ENCODE measurements at places on chromosomes 2 and 18.

GRCh38 chr2:191638079-191638801 lies 39.7 kb upstream of the NABP1 start:
- no peak for DNase-seq

DNA sequence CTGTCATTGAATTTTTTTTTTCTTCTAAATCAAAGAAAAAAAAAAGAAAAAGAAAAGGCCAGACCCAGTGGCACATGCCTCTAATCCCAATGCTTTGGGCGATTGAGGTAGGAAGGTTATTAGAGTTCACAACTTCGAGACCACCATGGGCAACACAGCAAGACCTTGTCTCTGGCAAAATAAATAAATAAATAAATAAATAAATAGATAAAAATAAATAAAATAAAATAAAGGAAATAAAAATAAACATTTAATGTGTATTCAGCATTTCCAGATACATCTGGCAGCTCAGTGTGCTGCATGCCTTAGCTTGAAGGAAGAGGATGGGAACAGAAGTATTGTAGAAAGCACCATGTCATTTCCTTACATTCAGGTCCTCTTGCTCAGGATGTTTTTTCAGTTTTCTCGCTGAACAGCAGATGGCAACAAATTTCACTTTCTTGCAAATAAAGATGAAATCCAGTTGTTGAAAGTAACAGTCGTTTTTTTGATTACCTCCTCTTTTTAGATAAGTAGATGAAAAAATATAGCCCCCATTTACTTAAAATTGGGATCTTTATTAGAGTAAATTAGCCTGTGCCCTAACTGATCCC lies 25.7 kb upstream of the FAM178B start:
- peak; percentile 85 for DNase-seq

DNA sequence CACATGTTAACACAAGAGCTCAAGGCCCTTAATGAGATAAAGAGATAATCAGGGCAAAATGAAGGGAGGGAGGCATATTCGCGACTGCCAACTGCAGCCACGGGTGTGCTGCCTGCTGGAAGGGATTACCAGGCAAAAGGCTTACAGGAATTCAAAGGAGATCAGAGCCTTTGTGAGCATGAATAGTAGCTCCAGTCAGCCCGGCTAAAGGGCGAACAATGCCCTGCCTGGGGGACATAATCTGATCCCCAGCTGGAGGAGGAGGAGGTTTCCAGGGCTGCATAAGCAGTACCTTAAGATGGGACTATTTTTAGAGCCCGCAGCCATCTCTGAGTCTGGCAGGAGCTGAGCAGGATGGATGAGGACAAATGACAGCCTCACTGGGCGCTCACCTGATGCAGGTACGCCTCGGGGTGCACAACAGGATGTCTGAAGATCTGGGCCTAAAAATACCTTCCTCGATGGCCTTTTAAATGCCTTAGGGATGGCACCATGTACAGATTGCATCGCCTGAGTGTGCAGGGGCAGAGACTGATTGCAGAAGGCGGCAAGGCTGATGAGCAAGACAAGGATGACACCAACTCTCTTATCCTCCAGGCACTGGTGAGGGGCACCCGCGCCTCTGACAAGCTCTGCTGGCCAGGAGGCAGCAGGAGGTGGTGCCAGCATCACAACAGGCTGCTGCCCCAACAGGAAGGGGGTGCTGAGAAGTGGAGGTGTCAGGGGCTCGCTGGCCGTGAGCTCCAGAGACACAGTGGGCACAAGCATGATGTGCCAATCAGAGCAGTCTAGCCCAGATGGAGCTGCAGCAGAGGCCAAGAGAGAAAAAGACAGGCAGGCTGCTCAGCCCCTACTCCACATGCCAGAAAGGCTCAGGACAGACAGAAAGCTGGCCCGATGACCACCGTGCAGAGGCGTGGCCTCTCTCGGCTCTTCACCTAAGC lies 111.4 kb downstream of the EIPR1 start:
- no peak for DNase-seq

DNA sequence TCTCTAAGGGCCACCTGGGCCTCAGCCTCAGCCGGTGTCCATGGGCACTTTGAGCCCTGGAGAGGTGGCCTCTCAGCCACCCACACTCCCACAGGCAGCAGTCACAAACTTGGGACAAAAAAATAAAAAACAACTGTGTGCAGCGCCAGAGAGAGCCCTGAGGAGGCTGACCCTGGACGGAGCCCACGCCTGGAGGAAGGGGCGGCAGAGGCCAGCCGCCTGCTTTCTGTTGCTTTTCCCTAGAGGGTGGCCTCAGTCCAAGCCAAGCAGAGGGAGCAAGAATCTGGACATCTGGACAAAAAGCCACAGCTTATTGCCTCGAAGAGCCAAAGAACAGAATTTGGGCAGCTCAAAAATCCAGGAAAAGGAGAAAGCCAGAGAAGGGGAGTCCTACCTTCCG lies 43.3 kb upstream of the LDLRAD4 start:
- peak; percentile 35 for DNase-seq
